ENCODE measurements at places on chromosomes 1 and 21.

DNA sequence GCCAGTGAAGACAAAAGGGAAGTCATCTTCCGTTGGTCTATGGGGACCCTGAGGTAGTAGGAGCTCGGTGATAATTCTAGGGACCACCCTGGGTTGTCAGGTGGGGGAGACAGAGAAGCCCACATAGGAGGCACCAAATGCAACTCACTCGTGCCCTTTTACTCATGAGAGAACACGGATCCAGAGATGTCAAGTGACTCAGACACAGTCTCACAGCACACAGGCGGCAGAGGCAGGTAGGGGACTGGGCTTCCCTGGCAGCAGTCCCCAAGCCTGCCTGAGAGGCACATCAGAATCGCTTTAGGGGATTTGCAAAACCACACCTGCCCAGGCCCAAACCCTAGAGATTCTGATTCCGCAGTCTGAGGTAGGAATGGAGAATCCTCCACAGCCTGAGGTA lies 31.3 kb upstream of the RUNX3 start:
- DNase-seq, result no peak

- no peak for DNase-seq
These were observed 62.9 kb downstream of the PPP1R12B start for GRCh38 chr1:202411422-202411821.

GRCh38 chr1:244019982-244020485 lies 31.0 kb upstream of the ZBTB18 start:
- DNase-seq, result no peak

DNA sequence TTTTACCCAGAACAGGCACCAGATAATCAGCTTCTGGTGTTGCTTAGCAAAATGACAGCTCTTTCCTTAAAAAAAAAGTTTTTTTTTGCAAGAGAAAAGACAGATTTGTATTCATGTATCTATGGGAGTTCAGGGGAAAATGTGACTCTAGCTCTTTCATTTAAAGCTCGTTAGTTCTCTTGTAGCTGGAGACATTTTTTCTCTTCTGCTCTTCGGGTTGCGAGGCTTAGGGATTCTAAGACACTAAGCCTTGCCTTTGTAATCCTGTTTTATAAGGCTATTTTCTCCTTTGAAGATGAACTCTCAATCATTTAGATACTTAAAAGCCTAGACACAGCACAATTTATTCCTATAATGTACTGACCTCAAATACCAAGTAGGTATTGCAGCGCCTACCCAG lies 40.3 kb upstream of the EDARADD start:
- no peak for DNase-seq
